ENCODE measurements at places on chromosomes 7 and 10.
A peak's percentile ranks its signal among the peaks of the same experiment; 100 is the strongest.

DNA sequence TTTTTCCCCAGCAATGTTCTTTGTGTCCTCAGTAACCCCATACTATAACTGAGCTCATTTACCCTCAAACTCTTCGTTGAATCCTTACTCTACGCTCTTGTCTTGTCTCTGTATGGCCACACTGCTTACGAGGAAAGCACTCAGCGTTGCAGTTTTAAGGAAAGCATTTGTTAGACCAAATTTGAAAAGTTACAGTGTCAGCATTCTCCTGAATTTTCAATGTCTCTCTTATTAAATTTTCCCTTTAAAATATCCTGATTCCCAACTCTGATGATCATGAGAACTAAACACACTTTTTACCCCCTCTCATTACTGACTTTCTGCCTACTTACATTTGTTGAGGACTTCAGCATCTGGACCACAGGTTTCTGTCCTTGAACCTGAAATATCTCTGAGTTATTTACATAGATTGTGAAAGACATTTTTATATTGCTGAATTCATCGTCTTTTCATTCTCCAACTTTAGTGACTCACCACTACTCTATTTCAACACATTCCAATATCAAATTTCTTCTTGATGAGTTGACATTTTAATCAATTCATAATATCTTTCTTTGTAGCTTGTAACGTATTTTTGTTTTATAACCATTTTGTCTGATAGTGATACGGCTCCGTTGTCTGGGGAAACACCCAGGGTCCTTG is 19.8 kb upstream of the VWDE start:
- ATAC-seq: no peak

DNA sequence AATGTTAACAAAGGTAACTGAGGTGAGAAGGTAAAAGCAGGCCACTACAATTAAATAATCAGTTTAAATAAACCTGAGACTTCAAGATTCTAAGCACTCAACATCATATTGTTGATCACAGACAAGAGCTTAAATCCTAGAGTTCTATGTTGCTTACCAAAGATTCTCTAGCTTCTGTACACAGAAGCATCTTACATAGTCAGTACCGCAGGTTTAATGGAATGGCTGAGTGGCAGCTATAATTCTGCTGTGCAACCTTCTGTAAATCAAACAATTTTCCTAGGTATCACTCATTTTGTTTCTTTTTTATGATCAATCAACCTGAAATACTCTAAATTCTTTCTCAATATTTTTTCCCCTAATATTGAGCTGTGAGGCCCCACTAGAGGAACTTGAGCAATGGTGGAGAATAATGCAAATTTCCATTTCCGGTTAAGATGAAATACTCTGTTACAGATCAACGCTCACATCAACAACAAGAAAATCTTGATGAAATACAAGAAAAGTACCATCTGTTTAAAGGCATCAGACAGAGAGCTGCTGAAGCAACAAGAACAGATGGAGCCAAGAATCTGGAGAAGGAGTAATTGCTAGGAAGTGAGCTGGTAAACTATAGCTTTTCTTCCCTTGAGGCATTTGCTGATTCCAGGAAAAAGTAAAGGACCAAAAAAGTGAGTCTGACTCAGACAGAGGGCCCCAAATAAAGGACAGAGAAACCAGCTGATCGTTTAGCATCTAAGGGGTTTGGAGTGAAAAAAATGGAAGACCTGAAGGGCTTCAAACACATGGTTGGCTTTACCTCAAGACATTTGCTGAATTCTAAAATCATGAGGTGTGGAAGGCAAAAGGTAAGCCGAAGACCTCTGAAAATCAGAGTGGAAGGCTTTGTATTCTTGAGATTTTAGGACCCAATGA is 22.6 kb downstream of the PNPLA8 start:
- no peak for ATAC-seq

DNA sequence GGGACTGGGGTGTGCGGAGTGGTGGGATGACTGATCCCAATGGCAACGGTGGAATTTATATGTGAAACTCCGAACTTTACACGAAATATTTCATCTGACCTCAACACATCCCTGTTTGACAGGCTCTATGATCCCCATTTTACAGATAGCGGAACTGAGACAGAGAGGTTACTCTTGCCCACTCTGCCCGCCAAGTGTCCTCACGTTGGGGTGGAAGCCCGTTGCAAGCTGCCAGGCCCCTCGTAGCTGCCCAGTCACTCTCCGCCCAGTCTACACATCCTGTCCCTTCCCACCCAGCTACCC is 397 bp upstream of the NFE2L3 start:
- no peak for ATAC-seq

DNA sequence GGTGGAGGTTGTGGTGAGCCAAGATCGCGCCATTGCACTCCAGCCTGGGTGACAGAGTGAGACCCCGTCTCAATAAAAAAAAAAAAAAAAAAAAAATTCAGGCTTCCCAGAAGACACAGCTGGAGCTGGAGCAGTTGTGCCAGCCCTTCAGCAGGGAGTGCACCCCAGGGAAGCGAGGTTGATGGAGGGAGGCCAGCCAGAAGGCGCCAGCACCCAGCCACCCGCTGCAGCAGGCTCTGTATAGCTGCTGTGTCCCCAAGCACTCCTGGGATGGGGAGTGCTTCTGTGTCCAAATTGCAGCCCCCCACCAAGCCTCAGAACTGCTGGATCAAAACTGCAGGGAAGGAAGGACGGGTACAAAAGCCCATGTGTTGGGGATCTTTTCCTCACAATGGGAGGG is 47.8 kb downstream of the COBL start:
- ATAC-seq: no peak

GRCh38 chr10:62183442-62183841 is 85.2 kb downstream of the RTKN2 start:
- no peak for ATAC-seq

- no peak for ATAC-seq
These were observed 267.7 kb downstream of the MALRD1 start for GRCh38 chr10:19316204-19316870.

DNA sequence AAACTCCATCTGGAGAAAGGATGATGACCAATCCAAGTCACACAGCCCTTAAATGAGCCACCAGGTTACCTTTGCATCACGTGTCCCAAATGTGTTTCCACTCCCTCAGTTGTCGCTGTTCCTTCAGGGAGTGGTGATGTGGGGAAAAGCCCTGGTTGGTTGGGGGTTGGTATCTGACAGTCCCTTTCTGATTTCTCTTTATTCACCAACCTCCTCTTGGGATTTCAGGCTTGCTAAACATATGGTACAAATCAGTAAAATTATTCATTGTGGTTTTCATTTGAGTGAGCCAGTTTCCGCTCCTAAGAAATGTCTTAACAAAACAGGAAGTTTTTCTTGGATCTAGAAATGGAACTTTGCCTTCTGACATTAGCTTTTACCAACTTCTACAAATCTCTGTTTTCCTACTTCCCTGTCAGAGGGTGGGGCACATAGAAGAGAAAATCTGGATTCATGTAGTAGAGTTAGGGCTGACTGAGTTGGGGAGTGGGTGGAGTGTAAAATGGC is 40.0 kb upstream of the KMT2E start:
- peak; percentile 70 for ATAC-seq

DNA sequence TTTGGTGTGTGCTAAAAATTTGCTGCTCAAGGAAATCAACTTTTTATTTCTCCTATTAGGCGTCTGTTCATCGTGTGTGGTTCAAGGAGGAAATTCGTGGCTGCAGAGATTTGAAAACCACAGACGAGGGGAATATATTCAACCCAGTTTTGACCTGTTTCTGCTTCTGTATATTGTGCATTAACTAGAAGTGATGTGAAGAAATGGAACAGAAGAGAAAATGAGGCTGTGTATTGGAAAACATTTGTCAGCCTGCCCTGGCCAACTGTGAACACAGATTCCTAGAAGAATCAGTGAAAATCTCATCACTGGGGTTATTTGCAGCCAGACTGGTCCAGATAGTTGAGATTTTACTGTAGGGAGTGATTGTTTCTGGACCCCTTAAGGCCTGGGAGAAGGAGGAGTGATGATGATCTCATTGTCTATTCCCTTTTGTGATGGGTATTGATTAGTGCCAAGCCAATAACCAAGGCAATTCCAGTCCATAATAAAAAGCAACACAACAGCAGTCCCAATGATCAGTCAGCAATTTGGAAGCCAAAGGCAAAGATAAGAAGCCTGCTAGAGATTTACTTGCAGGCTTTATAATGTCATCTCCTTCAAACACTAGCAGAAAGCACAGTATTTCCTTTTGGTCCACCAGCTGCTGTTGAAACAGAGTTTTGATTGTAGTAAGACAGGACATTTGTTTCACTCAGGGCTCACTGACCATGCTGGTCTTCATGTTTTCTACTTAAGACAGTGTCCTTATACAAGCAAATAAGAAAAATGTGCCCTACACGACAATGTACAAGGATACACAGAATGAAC is 339.4 kb downstream of the PRPF18 start:
- no peak for ATAC-seq

DNA sequence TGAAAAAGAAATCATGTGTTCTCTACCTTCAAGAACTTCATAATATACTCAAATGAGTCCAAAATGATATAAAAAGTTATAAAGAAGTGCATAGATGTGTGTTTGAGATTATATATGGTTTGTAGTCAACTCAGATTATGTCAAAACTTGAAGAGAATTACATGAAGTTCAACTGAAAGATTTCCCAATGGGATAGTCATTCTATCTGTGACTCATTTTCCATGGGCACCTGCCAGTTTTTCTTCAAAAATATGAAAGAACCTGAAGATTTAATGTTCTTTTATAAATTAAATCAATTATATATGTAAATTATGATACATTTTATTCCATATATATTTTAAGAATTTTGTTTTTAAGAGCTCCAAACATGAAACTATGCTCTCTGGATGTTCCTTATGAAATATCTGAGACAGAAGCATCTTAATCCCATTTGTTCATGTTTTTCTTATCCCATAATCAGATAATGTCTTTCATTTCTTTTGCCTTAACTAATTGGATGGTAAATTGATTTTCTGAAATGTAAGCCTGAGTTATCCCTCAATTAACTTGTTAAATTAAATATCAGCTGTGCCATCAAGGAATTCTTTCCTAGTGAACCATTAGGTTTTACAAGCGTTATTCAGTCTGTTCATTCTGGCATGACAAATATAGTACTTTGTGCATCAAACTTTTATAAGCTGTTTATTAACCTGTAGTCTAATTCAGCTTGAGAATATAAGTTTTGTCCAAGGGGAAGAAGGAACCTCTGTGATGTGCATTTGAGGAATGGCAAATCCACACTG is 387.1 kb downstream of the IPMK start:
- no peak for ATAC-seq

All from SK-N-SH treated with all-trans-retinoic acid at 6 μM for 48 hours (cell line).